GM23248 (cell line): ENCODE measurements at places on chromosomes 1 and 21. TPM values are rescaled to one million over a fixed set of nuclear protein-coding genes. Genes with fewer than 3 reads are reported as not detected.

DNA sequence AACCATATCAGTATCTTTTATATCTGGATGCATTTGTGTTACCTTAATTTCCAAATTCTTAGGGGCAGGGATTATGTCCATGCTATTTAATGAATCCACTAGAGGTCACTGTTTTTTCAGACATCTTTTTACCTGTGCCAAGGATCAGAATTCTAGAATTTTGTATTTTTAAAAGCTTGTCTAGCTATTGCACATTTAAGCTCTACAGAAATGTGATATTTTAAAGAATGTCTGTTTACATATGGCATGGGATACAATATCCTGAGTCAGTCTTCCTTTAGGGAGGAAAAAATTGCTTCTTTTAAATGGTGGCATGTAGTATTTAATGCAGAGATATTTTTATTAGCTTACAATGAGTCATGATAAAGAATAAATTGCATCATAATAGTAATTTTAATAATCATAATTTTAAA lies 11.3 kb downstream of the RPAP2 start:
- H3K27me3 ChIP-seq, result no peaks in the 10 kb centered on the region
- peaks cover 29% of the 10 kb centered on the region for H3K36me3 ChIP-seq
- no peaks in the 10 kb centered on the region for H3K4me1 ChIP-seq
- no peak overlapping the region for H3K4me3 ChIP-seq
- no peak overlapping the region for H3K27ac ChIP-seq

GRCh38 chr1:24713176-24713575 lies 32.1 kb upstream of the CLIC4 start:
- no peaks in the 10 kb centered on the region for H3K36me3 ChIP-seq
- H3K27me3 ChIP-seq, result no peaks in the 10 kb centered on the region
- DNase-seq, result peak; percentile 71
- H3K27ac ChIP-seq, result peak overlapping the region; percentile 93

DNA sequence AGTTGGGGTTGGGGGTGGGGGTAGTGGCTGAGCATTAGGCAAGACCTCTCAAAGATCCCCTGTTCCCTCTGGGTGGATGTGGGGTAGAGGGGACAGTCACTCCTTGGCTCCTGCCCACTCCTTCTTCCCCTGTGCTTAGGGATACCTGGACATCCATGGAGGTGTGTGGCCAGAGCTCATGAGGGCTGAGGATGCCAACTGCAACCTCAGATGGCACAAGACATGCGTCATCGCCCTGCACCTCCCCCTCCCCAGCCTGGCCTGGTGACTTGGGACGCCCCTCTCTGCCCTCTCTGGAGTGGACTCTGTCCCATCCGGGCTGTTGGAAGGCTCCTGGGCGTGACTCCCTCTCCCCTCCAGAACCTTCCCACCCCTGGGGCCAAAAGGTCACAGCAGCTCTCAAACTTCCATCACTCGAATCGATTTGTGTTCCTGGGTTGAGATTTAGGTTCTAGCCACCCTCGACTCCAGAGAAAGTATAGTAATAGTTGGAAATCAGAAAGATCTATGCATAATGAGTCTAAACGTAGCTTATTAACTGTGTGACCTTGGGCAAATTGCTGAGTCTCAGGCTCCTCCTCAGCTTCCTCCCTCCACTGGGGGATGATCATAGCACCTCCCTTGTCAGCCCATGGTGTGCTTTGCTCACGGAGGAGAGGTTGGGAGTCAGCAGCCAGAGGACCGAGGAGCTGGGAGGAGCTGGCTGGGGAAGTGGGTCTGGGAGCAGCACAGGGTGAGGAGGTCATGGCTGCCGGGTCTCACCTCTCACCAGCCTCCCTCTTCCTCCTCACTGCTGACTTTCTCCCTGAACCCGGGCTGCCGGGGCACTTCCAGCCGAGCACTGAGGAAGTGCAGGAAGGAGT lies 2.2 kb upstream of the PTPN7 start:
- H3K36me3 ChIP-seq, result no peaks in the 10 kb centered on the region
- no peaks in the 10 kb centered on the region for H3K27me3 ChIP-seq
- H3K4me3 ChIP-seq, result no peak overlapping the region
- H3K4me1 ChIP-seq, result no peaks in the 10 kb centered on the region
- DNase-seq, result no peak
- no peak overlapping the region for H3K27ac ChIP-seq

- no peaks in the 10 kb centered on the region for H3K36me3 ChIP-seq
- H3K4me1 ChIP-seq, result peaks cover 30% of the 10 kb centered on the region
- H3K4me3 ChIP-seq, result no peak overlapping the region
- H3K27ac ChIP-seq, result peak overlapping the region; percentile 86
These were observed 60.0 kb upstream of the ATP5PO start for GRCh38 chr21:33975548-33976081.

- no peaks in the 10 kb centered on the region for H3K36me3 ChIP-seq
- no peaks in the 10 kb centered on the region for H3K4me1 ChIP-seq
- no peak overlapping the region for H3K4me3 ChIP-seq
- no peaks in the 10 kb centered on the region for H3K27me3 ChIP-seq
These were observed 297.6 kb upstream of the ADGRL4 start for GRCh38 chr1:79304131-79304530.

DNA sequence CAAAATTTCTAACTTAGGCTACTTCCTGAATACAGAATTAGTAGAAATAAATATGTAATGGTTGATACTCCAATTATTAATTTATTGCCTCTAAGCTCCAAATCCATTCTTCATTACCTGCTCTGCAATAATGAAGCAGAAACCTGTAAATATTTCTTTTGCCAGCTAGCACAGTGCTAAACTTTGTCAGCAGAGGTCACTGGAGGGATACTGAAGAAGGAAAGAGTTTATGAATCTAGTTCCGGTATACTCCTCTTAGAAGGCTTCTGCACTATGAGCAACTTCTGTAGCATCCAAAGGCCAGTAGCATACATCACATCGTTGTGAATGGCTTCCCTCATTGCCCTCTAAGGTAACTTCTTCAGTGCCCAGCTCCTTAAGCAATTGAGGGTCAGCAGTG lies 81.0 kb upstream of the LHX8 start:
- no peaks in the 10 kb centered on the region for H3K36me3 ChIP-seq
- no peak overlapping the region for H3K27ac ChIP-seq
- no peaks in the 10 kb centered on the region for H3K4me1 ChIP-seq
- no peaks in the 10 kb centered on the region for H3K27me3 ChIP-seq
- DNase-seq, result peak; percentile 2

DNA sequence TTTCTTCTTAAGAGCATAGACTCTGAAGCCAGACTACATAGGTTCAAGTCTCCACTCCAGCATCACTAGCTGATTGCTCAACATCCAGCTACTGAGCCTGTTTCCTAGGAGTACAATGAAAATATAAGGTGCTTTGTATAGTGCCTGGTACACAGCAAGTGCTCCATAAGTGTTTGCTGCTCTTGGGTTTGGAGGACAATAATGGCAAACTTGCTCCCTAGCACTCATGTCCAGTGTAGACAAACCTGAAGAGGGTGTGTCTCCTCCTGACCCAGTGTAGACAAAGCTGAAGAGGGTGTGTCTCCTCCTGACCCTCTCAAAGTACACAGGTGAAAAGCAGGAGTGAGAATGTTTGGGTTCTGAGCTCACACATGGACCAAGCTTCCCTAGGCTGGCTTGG lies 10.5 kb upstream of the ECE1 start:
- no peaks in the 10 kb centered on the region for H3K36me3 ChIP-seq
- no peak overlapping the region for H3K4me3 ChIP-seq
- peaks cover 20% of the 10 kb centered on the region for H3K4me1 ChIP-seq
- no peak for DNase-seq
- no peaks in the 10 kb centered on the region for H3K27me3 ChIP-seq

DNA sequence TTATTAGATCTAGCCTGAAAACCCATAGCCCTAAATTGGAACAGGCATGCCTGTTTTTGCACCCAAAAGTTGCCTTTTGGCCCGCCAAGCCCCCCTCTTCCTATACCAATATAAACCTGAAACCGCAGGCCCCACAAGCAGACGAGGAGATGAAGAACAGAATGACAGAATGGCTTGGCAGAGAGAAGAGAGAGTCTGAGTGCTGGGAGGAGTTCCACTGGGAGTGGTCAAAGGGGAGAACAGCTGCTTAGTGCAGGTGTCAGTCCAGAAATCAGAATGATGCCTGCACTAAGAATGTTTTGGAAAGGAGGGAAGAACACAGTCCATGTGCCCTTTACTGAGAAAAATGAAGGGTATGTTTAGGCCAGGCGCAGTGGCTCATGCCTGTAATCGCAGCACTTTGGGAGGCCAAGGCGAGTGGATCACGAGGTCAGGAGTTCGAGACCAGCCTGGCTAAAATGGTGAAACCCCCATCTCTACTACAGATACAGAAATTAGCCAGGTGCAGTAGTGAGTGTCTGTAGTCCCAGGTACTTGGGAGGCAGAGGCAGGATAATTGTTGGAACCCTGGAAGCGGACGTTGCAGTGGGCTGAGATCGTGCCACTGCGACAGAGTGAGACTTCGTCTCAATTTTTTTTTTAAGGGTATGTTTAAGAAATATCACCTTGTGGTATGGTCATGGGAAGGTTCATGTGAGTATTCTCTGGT lies 9.4 kb downstream of the DYRK1A start:
- no peaks in the 10 kb centered on the region for H3K27me3 ChIP-seq
- H3K4me3 ChIP-seq, result no peak overlapping the region
- no peaks in the 10 kb centered on the region for H3K36me3 ChIP-seq
- no peak overlapping the region for H3K27ac ChIP-seq
- DNase-seq, result no peak

HES5 gene
- total RNA-seq, result 1.1 TPM in 1 of 2 replicates, not detected in the other

USH2A gene
- total RNA-seq, result under 0.01 TPM in 1 of 2 replicates, not detected in the other
